ENCODE measurements at places on chromosomes 6 and 20.

GRCh38 chr6:27321370-27321769, 9.3 kb upstream of the POM121L2 start:
- DNase-seq = no peak

DNA sequence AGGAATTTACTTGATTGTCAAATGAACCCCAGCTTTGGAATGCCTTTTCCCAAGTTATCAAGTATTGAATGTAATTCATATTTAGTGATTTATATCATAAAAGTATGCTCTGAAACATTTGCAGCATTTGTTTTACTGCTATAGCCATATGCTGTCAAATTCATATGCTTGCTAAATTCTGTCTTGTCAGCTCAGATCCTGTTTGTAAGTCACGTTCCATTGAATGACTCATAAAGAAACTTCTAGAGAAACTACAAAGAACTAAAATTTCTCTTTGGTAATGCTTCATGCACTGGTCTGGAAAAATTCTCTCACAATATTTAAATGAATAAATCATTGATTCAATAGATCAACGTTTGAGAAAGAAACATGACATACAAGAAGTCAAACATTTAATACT, 445.9 kb downstream of the PHF3 start:
- no peak for DNase-seq

DNA sequence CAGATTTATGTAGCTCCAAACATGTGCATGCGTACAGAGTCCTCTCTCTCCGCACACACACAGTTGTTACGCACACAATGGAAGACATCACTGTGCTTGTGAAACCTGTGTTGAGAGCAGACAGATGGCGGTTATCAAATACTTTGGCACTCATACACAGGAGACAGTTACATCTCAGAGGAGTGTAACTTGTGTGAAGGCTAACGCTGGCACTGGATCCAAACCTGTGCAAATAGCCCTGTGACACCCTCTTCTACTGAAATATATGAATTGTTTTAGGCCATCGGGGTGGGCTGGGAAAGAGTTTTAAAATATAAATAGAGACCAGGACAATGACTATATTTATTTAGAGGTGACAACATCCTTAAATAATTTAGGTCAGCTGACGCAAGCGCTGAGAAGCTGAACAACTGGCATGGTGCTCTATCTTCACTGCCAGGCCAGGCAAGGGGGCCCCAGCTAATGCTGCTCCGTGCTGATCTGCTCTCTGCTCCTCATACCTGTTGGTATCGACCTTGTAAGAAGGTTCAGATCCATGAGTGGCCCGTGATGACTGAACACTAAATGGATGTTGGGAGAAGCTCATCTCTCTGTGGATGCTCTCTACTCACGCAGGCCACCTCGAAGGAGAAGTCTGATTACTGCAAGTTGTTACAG, 69.4 kb downstream of the FOXC1 start:
- no peak for DNase-seq

- no peak for DNase-seq
Measured at GRCh38 chr6:133645966-133646740, 242.8 kb upstream of the TCF21 start.

DNA sequence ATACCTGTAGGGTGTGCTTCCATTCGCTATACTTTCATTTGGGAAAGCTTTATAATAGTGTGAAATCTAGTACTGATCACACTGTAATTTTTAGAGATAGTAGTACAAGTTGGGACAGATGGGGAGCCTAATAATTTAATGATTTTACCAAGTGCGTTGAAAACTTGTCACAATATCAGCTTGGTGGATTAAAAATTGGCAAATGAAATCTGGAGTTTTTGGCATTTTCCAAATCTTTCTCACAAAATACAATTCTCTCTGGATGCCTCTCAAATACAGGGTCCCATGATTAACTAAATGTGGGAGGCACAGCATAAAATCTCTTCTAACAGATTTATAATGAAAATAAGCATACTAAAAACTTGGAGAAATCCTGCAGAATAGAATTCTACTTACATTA, 96.4 kb downstream of the PLCB4 start:
- no peak for DNase-seq

- no peak for DNase-seq
Measured at GRCh38 chr6:102984357-102984756, 1590.8 kb downstream of the GRIK2 start.

DNA sequence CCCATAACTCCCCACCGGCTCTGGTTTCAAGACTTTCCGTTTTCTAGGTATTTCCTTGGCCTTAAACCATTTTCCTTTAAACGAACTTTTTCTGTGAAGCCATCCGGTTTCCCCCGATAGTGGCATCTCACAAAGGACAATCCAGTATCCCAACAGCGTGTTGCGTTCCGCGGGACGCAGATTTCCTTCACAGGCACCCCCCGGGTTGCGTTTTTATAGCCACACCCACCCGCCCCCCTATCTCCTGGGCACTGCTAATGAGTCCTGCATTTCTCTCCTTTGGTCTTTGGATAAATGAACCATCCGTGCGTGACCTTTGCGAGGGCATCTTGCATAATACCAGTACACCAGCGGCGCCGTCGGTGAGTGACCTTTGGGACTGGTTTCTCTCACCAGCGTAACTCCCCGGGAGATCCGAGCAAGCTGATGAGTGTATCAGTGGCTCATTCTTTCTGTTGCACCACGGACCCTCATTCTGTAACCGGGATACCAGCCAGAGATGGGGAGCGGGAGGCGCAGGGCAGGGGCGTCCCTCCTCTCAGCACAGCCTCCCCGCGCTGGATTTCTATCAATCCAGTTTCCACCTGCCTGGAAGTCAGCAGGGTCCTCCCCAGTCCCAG, 586 bp upstream of the NQO2 start:
- no peak for DNase-seq

DNA sequence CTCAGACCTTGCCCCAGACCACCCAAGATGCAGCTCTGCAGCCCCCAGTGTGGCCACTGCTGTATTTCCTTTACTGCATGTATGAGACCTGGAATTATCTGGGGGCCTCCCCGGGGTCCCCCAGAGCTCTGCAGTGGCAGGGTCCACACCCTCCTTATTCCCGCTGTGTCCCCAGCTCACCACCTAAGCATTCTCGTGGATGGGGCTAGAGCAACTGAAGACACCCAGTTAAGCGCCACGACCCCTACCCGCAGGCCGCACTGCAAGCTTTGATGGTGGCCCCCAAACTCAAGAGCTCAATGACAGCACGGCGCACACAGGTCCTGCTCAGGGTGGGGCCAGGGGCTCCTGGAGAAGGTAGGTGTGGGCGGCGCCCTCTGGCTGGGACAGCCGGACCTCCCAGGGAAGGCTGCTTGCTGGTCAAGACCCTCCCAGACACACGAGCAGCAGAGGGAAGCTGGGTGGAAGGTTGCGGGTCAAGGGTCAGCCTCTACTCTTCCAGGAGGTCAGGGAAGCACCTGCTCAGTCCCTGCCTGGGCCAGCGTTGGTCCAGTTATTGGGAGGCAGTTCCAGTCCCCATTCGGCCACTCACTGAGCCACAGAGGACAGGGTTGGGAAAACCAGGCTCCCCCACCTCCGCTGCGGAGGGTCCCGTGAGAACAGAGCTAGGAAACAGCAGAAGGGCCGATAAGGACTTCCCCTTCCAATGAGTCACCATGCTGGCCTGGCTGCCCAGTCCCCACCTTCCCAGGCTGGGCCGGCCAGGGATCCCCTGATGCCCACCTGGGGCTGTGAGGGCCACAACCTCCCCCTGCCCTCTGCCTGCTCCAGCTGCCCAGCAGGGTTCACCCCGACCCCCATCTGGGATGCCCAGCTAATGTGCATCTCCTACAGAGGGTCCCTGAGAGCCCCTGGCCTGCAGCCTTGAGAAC, 2.9 kb downstream of the LAMA5 start:
- DNase-seq = no peak
